Mesendoderm (in vitro differentiated cells): ENCODE measurements at places on chromosomes 12 and 14.
A peak's percentile ranks its signal among the peaks of the same experiment; 100 is the strongest.

DNA sequence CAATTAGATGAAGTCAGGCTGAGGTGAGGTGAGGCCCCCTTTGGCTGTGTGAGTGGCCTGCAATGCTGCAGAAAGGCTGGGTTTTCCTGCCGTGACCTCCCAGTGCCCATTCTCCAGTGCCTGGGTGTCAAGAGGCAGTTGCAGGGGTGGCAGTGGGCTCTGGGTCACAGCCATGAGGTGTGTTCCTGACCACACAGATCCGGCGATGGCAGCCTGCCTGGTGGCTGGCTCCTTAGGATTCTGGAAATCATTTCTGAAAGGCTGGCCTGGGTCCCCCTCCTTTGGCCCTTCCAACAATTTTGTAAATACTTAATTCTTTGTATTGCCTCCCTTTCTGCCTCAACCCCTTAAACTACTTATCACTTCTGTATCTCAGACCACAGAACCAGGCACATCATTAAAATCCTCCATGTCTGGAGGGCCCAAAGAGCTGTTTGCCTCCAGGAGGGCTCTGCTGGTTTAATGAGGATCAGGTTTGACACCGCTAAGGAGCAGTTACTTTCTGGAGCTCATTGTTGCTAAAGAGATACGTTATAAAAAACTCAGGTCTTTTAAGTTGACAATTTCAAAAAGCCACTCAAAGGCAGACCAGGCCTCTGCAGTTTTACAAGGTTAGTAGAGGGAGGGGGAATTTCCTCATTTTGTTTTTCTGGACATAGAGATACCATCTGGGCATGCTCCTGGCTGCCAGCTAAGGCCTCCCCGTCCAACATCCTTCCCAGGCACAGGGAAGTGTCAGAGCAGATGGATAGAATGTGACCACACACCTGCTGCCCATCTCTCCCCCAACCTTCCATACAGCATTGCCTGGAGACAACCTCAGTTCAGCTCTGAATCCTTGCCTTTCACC is 204.4 kb downstream of the FOXN3 start:
- DNase-seq: no peak

DNA sequence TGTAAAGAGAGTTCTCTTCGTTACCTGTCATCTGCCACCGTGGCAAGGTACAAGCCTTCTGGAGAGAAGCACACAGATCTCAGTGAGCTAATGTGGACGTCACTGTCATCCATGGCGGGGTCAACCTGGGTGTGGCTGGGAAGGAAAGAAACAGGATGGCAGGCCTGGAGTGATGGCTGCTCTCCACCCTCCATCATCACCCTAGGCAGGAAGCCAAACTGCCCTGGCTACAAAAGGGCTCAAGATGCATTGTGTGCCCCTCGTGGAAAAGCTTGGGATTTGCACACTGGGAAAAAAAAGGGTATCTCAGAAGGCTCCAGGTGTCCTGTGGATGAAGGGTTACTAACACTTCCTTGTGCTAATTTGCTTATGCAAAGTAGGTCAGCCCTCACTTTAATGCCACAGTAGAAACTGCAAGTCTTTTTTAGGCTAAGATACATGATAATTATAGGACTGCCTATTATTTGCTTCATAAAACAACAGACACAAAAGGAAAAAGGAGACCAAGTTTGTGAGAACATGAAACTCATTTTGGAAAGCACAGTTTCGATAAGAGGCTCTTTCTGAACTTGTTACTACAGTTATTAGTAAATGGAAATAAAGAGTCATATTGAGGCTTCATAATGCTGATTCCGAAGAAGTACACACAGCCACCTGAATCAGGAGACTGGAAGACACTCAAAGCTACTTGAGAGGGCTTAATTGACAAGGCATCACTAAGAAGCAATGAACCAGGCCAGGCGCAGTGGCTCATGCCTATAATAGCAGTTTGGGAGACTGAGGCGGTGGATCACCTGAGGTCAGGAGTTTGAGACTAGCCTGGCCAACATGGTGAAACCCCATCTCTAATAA is 18.9 kb downstream of the RFC5 start:
- peak; percentile 48 for DNase-seq

- DNase-seq: no peak
Observed at GRCh38 chr12:104175726-104176247, 37.8 kb upstream of the NFYB start.

- peak; percentile 90 for DNase-seq
Observed at GRCh38 chr12:119334430-119335170, at the start of gene CCDC60. Gene CCDC60 (plus strand): TSS chr12:119334729. CDS start chr12:119335177, 448 bp downstream.

GRCh38 chr14:79584679-79585078 is 626.6 kb downstream of the DIO2 start:
- DNase-seq: peak; percentile 56

DNA sequence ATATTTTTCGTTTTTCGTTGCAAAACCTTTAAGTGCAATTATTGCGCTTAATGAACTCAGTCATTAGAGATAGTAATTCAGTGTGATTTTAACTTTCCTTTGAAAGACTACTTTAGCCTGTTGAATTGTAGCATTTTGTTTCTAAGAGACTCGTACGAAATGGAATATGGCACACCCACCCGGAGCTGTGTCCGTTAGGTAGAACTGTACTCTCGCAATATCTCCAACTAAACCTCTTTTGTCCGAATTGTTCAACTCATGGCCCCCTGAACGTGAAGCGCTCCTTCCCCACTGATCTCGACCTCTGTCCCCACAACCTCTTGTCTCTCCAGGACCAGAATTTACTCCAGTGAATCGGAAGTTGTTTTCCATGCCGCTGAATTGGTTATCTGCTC is 800 bp downstream of the PCNX4 start:
- DNase-seq: peak; percentile 38

GRCh38 chr12:23611320-23611719 is 338.1 kb downstream of the SOX5 start:
- DNase-seq: no peak

- DNase-seq: no peak
Observed at GRCh38 chr14:99718031-99718810, 34.1 kb downstream of the CYP46A1 start.

DNA sequence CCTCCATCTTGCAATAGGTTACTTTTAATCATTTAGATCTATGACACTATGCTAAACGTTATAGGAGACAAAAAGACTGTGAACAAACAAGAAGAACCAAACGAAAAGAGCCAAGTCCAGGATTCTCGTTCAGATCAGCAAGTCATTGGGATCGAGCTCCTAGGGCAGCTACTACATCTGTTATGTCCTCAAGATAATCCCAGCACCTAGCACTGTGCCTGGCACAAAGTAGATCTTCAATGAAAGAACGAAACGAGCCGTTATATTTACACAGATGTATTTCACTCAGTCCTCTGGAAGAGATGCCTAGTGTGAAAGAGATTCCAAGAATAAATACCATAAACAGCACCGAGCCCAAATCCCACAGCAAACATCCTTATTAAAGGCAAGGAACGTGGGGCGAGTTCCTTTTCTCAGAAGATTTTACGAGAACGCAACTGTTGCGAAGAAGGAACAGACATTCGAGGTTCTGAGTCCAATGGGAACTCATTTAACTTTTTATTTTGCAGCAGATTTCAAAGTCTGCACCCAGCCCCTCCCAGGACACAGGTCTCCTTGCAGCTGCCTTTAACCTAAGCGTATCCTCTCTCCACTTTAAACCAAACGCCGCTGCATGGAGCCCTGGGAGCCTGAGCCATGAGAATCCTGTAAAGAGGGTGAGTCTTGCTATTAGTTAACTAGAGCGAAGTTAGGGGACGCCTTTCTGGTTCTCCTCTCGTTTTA is 544 bp upstream of the TDP1 start:
- no peak for DNase-seq

DNA sequence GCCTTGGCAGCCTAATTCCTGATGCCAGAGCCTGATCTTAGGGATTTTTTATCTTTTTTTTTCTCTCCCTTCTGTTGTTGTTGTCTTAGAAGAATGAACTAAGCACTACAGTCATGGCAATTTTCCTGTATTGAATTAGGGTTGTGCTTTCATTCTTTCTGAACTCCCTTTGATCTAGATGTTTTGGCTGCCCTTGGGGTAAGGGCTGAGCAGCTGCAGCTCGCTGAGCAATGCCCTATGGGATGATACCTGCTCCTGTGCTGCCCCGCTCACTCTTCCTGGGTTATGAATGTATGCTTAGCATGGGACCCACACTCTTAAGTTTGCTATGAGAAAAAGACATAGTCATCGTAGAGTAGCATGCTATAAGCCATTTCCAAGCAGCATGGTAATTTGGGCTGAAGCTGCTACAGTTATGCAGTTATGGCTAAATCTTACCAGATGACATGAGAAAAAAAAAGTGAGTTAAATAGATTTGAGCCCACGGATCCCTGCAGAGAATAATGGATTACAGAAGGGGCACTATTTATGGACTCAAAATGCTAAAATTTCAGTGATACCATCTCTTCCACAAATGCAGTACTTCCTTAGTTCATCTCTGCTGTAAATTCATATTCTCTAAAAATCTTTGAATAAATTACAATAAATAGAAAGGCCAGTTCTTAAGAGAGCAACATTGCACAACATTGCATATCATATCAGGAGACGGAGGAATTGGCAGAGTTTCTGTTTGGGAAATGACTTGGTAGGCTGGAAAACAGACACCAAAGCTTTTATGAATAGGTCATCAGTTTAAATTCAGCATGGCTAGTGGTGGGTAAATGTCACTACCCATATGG is 79.2 kb upstream of the PTHLH start:
- DNase-seq: no peak

DNA sequence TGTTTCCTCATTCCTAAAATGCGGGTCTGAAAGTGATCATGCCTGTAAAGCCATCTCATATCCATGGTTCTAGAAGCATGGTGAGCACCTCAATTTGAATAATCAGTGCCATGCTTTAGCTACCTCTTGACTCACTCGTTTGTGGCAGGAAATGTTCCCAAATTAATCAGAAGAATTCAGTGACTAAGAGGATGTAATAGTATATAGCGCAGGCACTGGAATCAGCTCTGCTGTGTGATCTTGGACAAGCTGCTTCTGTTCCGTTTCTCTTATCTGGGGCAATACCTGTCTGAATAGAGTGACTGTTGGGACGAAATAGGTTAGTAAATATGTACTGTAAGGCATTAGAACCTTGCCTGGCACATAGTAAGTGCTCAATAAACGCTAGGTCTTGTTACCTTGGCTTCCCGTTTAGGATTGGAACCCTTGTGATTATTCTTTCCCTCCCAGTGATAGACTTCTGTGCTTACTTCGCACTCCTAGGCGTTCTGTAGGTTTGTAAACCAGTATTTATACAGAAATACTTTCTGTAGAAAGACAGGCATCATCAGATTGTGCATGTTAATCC is 820 bp upstream of the SMAGP start:
- peak; percentile 17 for DNase-seq
